Retinal pigment epithelial cell (primary cell): ENCODE measurements at places on chromosomes 5 and 9.

- no peak for DNase-seq
These were observed 92.7 kb downstream of the RAD23B start for GRCh38 chr9:107375651-107376369.

DNA sequence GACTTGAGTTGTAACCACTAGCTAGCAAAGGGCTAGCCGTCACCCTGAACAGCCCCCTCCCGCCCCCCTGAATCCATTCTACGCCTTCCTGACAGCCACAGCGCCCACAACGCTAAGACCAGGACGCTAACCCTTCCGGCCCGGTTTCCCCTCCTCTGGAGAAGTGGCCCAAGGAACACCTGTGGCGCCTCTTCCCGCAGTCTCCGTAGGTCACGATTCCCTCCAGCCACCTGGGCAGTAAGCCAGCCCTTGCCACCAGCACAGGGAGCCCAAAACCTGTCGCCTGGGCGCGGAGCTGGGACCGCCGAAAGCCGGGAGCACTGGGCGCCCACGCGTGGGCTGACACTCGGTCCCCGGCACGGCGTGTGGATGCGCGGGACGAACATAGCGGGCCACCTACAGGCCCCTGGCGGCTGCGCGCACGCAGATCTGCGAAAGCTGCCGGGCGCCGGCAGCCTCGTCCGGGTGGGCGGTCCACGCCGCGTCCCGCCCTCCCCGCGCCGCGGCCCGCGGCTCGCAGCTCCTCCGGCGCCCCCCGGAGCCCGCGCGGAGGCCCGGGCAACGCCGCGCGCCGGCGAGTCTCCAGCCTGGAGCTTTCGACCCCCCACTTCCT lies 596 bp downstream of the IRF1 start:
- no peak for DNase-seq

- no peak for DNase-seq
These were observed 209.5 kb downstream of the YTHDC2 start for GRCh38 chr5:113723021-113723420.

DNA sequence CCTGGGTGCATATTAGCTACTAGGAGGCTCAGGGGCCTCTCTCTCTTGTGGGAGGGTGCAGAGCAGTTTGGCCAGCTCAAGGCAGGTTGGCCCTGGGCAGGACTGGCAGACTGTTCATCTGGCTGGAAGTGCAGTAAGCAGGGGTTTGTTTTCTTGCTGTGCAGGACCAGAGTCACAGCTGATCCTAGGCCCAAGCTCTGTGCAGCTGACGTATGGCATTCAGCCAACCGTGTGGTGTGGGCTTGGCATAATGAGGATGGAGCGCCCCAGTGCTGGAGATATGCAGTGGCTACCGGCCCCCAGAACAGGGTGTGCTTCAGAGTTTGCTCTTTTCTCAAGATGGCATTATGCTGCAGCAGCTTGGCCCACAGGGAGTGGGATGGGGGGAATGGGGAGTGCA lies 31.0 kb upstream of the PHF24 start:
- DNase-seq, result no peak

GRCh38 chr9:137069508-137070091 lies 757 bp downstream of the SAPCD2 start:
- no peak for DNase-seq
